ENCODE measurements at places on chromosomes 12 and 14.

GRCh38 chr12:4768341-4768740, 48.1 kb downstream of the GALNT8 start:
- no peak for DNase-seq

- DNase-seq, result no peak
Observed at GRCh38 chr12:116174006-116174405, 103.5 kb downstream of the MED13L start.

DNA sequence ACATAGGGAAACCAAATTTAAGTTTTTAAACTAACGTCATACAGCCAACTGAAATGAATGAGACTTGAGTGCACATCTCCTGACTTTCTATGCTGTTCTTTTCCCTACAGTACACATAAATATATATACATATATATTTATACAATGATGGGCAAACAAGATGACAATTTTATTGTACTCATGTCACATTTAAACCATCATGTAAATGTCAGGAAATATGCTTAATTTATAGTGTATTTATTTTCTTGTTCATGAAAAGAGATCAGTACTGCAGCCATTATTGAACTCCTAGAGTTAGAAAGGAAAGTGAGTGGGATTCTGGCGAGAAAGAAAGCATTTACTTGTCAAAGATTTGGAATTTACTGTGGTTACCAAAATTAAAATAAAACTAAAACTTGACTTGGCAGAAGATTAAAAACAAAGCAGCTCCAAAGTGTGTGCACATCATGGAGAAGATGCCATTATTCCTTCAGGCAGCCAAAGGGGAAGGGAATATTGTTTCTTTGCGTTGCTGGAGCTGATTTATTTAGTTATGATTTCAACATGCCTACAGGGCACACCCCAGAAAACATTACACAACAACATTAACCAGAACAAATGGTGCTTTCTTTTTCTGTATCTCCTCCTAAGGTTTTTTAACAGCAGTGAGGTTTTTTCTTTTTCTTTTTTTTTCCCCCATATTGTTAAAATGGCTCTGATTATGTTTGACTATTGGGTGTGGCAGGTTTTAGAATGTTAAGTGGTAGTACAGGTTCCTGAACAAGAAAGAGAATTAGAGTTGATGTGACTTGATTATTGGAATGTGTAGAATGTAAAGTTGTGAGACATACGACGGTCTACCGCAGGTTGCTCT, 144.6 kb downstream of the RAD51B start:
- no peak for DNase-seq

DNA sequence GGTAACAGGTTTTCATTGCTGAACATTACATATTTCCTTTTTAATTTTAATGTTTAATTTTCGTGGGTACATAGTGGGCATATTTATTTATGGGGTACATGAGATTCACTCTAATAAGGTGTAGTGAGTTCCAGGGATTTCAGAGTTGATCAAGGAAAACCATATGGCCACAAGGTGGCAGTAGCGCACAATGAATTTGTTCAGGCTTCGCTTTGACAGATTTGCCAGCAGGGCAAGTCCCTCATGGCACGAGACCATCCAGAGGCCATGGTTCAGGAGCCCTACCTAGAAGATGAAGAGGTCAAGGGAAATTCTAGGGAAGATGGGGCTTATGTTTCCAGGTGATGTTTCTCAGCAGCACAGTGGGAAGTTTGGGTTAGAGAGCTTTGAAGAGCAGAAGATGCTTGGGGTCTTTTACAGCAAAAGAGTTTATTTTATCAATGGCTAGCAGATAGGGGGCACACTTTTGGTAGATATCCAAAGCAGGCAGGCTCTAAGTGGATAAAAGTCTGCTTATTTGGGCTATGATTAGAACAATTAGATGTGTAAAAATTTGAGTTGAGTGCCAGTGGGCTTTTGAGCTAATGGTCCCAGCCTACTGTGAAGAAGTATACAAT, 1004.4 kb downstream of the AACS start:
- DNase-seq, result no peak

DNA sequence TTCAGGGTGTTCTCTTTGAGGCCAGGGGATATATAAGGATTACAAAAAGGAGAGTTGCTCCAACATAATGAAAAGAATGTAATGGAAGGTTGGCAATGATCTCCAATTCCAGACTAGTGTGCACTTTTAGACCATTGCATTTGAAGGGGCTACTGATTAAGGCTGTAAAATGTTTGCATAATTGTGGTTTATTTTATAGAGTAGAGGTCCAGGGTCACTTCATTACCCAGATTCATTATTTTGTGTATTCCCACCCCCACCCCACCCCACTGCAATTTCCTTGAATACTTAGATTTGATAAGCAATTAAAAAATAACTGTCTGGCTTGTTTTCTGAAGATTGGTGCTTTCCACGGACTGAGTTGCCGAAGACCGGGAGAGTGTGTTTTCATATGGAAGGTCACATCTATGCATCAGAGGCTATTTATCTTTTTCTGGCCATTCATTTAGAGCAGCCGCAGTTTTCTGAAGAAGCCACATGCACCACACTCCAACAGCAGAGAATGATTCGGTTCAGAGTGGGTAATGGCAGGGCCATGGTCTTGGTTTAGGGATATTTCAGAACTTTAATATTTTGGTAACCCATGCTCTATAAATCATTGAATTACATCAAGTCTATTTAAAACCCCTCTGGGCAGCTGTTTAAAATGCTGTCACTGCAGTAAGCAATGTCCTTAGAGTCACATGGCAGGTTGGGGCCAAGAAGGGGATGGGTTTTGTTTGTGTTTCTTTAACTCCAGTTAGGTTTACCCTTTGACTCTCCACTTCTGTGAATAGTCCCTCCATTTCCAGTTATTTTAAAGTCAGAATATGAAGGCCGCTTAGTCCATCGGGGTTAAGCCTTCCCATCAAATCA, 94.6 kb downstream of the TMEM30B start:
- DNase-seq, result no peak

DNA sequence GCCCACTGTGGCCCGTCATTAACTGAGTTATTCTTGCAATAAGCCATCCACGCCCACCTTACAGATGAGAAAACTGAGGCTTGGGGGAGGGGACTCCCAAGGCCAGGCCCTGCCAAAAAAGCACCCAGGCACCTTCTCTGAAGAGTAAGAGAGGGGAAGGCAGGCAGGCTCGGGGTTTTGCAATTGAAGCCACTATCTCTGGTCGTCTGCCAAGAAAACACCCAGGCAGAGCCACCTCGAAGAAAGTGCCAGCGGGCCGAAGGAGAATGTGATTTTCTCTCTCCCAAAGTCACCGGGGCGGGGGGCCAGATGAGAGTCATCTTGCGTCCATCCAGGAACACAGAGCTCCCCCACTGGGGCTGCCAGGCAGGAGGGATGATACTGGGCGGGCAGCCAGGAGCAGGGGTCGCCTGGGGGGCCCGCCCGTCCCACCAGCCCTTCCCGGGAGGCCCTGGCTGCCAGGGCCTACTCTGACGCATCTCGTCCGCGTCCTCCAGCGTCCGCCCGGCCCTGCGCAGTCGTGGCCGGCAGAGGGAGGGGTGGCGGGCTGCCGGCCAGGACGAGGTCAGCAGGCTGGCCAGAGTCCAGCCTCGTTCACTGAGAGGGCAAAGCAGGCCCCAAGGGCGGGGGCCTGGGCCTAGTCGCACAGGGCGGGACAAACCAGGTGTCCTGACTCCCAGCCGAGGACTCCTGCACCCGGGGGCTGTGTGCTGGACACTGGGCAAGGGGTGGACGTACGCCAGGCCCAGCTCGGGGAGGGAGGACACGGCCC, 74.3 kb downstream of the RFLNA start:
- peak; percentile 30 for DNase-seq

DNA sequence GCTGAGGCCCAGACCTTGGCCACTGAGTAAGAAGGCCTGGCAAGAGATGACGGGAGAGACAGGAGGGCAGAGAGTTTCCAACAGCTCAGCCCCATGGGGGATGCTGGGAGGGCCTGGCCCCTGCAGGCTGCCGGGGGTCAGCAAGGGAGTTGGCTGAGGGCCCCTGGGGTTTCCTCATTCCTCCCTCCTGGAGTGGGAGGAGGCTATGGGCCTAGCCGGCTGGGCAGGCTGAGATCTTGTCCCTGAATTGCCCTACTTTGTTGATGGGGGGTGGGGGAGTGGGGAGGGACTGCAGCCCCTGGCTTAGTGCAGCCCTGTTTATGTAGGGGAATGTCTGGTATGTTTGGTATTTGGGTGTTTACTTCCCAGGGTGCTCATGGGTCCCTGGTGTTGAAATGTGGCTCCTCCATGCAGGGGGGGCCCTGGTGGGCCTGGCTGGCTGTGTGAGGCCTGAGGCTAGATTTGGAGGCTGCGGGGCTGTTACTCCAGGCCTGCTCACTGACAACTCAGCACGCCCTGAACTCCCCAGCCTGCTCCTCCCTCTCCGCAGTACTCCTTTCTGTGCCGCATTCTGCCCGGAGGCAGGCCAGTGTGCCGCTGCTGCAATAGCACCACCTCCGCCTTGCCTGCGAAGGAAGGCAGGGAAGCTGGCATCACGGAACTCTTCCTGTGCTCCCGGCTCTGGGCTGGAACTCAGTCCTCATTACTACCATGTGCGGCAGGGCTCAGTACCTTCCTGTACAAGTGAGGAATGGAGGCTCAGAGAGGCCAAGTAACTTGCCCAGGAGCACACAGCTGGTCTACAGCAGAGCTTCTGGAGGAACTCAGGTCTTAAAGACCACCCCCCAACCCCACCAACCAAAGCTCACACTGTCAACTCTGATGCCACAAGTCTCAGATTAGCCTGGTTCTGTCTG, 25.3 kb downstream of the JDP2 start:
- no peak for DNase-seq

DNA sequence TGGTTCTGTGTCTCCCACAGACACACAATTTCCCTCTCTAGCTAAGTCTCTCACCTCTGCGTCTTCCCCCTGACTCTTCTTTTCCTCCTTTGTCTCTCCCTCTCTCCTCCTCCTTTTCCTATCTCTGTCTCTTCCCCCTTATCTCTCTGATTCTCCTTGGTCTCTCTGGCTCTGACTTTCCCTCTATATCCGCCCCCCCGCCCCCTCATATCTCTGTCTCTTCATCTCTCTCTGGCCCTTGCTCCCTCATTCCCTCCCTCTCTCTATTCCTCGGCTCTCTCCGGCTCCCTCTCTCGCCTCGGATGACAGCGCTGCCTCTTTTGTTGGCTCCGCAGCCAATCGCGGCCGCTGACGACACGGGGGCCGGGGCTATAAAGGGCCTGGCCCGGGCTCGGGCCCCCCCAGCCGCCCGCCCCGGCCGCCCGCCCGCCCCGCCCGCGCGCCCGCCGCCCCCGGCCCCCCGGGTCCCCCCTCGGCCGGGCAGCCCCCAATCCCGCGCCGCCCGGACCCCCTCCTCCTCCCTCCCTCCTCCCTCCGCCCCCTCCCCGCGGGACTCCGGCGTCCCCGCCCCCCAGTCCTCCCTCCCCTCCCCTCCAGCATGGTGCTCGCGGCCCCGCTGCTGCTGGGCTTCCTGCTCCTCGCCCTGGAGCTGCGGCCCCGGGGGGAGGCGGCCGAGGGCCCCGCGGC, at the start of gene GDF11:
TSS of gene GDF11 (plus strand) at position 404 of the 687 bp plus-strand sequence. CDS start at position 599, 195 bp downstream.
- DNase-seq, result peak; percentile 80

DNA sequence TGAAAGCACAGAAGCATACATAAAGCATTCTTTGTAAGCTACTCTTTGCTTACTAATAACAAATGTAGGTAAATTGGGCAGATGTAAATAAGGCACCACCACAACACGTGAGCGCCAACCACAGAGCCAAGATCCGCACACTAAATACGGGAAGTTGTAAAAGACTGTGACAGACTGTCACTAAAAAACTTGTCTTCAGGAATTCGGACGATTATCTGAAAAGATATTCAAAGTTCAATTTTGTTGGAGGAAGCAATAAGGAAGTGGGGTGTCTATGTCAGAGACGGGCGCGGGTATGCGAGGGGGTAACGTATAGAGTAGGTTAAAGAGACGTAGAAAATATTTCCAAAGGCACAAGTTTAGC, 1.5 kb upstream of the HSP90B1 start:
- no peak for DNase-seq

DNA sequence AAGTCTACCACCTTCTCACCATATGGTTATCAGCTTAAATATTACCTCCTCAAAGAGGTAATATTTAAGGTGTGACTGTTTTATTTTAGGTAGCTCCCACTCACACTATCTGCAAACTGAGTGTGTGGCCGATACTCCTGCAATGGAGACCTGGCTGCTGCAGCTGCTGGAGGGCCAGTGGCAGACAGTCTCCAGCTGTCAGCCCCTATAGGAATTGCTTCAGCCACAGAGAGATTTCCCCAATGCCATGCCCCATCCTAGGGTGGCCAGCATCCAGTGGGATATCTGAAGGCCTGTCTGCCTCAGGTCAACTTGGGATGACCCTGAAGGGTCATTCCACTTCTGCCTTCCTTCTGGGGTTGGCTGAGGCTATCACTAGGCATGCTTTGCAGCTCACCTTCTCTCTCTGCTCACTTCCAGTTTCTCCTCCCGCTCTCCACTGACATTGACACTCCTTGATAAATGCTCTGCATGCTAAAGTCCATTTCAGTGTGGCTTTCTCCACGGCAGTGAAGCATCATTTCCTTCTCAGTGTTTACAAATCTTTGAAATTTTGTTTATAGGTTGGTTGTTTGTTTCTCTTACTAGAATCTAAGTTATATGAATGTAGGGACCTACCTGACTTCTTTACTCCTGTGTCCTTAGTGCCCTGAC, 90.2 kb upstream of the USP44 start:
- DNase-seq, result no peak

GRCh38 chr14:83975841-83976770, 1553.8 kb upstream of the FLRT2 start:
- DNase-seq, result no peak

GRCh38 chr14:97021571-97022168, 224.5 kb downstream of the VRK1 start:
- DNase-seq, result no peak

DNA sequence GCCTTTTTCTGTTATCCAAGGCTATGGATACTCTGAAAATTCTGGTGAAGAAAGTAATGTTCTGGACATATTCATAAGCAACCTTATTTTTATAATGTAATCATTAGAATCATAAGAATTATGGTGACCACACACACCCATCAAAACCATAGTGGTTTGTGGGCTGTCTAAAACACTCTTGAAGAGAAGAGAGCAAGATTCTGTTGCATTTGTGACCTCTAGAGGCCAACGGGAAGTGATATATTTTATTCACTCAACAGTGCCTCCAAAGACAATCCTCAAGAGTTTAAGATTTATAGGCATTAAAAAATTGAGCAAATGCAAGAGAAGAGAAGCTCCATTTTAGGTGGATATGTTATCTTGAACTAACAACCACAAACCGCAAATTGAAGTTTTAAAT, 68.5 kb upstream of the LGR5 start:
- no peak for DNase-seq

GRCh38 chr14:100118396-100119011, 40.9 kb downstream of the DEGS2 start:
- DNase-seq, result no peak

DNA sequence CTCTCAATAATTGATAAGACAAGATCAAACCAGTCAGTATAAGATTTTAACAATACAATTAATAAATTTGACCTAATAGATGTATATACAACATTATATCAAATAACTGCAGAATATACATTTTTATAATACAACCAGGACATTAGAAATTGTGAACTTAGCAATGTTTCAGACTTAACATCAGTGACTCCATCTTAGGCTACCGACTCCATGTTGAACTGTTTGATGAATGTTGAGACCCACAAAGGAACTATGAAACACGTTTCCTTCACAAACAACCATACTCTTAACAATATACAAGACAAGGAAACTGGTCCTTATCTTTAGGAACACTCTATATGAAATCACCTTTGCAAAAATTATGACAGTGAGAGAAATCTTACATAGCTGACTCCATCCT, 13.9 kb upstream of the LALBA start:
- DNase-seq, result no peak
